Activated CD4-positive, alpha-beta T cell treated with anti-CD3 and anti-CD28 coated beads, Interleukin-2, amount 10 ng/mL, durations not matched to agents 7 days and 5 days (primary cell): ENCODE measurements at places on chromosomes 1 and 21.

DNA sequence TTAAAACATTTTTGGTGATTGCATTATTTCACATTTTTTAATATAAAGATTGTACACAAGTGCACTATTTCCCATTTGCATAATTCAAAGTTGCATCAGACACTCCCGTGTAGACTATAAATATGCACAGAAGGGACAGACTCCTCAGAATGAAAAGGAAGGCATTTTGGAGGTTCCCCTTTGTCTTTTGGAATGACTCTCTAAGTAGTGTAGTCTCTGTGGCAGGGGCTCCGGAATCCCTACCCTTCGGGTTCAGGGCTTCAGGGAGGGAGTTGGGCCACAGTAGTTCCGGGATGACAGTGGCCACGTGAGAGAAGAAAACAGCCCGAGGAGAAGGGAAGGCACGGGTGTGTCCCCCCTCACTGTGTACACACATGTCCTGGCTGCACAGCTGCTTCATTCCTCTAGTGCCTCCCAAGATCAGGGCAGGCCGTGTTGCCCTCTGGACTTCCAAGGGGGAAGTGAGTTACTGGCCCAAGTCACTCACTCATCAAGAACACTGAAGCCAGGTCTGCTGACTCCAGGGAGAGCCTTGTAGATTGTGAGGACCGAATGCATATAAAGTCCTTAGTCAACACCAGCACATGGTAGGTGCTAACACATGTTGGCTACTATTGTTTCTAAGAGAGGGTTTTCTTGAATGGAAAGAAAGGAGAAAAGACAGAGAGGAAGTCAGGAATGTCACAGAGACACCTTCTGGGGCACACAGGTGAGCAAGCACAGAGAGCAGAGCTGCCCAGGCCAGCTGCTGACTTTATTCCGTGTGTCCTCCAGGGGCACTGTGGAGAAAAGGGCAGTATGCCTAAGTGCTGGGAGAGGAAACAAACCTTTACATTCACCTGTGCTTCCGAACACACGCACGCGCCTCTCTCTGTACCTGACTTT, 39.8 kb downstream of the LHX4 start:
- DNase-seq, result no peak

DNA sequence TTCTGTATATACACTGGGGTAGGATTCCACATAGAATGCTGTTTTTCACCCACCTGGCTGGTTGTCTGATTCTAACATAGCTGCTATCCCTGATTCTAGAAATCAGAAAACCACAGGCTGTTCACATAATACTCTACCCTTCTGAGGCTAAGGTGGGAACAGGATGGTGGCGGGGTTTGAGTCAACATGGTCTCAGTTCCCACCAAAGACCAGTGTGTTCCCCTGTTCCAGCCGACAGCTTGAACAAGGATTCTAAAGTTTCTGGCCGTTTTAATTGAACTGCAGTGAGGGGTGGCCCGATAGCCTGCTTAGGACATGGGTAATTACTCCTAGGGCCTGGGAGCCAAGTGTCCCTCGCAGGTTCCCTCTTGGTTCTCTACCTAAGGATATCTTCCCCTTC, 38.4 kb downstream of the PEX14 start:
- DNase-seq, result no peak

DNA sequence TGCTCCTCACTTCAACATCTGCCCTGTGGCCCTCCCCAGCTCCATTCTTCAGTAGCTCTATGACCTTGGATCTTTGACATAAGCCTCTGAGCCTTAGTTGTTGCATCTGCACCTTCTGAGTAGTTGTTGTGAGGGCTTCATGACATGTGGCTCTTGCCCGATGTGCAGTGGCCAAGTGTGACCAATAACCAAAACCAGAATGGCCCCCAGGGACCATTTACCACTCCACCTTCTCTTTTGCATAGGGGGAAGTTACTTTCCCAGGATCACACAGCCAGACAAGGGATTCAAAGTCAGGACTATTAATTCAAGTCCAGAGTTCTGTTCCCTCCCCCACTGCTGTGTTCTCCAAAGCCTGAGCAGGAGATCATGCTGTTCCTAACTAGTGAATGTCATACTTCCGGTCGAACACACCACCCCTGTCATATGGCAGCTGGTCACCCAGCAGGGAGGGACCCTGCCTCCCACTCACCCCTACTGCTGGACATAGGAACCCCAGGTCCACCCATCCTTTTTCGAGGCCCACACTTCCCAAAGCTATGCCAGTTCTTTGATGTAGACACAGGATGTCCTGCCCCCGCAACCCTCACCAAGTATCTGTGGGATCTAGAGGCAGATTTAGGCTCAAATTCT, 4.0 kb downstream of the FGR start:
- DNase-seq, result no peak

DNA sequence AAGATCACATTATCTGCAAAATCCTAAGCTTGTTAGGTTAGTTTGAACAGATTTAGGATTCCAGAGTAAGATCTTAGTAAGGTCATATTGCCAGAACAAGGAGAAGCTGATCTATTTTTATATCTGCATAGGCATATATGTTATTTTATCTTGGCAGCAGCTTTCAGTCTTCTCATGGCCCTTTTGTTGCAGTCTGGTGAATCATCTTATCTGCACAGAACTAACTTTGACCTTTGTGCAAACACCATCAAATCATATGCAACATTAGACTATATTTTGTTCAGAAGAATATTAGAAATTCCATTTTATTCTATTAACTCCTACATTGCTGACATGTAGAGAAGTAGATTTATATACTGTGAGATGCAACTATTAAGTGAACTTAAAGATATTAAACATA, 107.3 kb downstream of the CLEC20A start:
- DNase-seq, result no peak

DNA sequence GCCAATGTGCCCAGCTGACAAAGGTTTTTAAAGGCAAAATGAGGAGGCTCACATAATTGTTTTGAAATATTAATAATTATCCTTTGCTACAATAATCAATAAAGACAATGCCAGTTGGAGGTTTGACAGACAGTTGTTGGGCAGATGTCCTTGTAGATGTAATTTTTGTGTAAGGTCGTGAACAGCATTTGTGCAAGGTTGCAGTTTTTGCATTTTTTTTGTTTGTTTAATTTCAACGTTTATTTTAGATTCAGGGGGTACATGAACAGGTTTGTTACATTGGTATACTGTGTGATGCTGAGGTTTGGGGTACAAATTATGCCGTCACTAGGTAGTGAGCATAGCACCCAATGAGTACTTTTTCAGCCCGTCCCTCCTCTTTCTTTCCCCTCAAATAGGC, 9.3 kb downstream of the MPZ start:
- no peak for DNase-seq

GRCh38 chr1:234277161-234277868, 95.9 kb upstream of the COA6 start:
- DNase-seq, result no peak

DNA sequence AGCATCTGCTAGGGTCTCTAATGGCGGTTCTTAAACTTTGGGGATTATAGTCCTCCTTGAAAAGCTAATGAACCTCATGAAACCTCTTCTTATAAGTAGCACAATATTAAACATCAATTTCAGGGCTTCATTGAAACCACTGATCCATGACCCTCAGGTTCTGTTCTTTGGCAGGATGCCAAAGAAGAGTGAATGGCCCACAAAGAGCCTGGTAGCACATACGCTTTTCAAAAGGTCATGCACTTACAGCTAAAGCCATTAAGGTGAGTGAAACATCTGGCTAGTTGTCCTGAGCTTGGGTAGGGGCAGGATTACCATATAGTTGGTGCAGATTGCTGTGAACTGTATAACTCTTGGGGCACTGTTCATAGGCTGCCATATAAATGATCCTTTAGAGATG, 42.3 kb downstream of the MDM4 start:
- no peak for DNase-seq

- no peak for DNase-seq
Measured at GRCh38 chr1:50023292-50024159, at the start of gene AGBL4. AGBL4 (minus strand) TSS chr1:50023954.

DNA sequence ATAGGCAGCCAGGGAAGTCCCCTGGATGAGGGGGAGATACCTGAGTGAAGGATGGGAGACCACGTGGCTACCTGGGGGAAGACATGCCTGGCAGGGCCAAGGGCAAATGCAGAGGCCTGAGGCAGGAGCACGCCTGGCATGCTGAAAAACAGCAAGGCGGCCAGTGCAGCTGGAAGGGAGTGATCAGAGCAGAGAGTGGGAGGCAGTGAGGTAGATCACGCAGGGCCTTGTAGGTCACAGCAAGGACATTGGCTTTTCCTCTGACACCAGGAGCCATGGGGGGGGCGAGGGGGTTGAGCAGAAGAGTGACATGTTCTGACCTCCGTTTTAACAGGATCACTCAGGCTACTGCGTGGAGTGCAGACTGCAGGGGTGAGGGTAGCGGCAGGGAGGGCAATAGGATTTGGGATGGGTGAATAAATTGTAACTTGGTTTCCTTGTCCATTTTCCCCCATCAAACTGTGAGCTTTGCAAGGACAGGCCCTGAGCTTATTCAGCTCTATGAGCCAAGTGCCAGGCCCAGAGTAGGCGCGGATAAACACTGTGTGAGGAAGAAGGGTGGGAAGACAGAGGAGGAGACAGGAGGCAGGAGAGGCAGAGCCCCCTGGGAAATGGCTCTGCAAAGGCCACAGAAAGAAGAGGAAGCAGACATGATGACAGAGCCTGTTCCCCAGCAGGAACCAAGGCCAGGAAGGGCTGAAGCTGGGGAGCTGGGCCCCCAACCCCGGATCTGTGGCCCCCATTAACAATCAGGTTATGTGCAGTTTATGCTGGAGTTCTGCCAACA, 16.6 kb downstream of the IFI6 start:
- no peak for DNase-seq

DNA sequence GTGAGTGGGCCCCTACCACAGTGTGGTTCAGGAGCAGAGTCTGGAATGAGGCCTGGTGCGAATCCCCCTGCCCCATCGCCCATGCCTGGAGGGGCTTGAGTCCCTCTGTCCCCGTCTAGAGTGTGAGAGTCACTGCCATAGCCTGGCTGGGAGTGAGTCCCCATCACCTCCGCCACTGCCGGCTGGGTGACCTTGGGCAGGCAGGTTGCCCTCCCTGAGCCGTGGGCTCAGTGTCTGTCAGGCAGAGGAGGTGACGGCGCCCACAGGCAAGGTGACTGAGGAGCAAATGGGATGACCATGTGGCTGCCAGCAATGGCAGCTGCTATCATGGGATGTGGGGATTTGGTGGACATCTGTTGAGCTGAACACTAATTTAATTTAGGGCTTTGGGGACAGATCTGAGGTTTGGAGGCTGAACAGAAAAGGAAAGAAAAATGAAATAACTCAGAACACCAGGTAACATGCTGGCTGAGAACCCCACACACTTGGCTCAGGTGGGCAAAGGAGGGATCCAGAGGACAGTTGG, 38.1 kb upstream of the GPR153 start:
- DNase-seq, result no peak

- peak; percentile 57 for DNase-seq
Measured at GRCh38 chr1:156889802-156890580, 3.5 kb upstream of the PEAR1 start.

DNA sequence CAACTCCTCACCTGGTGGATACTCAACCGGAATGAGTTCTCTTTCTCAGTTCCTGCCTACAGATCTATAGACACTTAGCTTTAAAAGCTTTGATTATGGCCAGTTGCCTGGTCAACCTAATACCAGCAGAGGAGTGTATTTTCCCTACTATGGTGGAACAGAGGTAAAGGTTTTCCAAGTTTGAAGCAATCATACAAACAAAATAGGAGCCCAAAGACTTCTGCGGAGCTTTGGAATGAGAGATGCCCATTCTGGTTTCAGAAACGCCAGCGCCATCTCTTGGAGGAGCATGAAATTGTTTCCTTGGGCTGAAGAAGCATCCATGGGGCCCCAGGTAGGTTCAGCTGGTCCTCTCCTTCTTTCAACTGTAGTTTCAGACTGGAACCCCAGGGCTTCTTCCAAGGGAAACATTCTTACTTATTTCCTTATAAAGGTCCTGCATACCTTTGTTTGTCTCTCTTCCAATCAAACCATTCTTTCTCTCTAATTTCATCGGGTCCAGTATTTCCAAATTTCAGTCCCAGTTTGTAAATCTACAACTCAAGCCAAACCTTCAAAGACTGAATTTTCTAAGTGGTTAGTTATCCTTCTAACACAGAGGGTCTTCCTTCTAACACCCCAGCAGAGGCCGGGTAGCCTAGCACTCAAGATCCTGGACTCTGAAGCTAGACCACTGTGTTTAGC, 95.9 kb downstream of the KCNJ15 start:
- DNase-seq, result peak; percentile 50
